Activated CD4-positive, alpha-beta memory T cell treated with anti-CD3 and anti-CD28 coated beads for 36 hours (primary cell): ENCODE measurements at places on chromosomes 12 and 14.

DNA sequence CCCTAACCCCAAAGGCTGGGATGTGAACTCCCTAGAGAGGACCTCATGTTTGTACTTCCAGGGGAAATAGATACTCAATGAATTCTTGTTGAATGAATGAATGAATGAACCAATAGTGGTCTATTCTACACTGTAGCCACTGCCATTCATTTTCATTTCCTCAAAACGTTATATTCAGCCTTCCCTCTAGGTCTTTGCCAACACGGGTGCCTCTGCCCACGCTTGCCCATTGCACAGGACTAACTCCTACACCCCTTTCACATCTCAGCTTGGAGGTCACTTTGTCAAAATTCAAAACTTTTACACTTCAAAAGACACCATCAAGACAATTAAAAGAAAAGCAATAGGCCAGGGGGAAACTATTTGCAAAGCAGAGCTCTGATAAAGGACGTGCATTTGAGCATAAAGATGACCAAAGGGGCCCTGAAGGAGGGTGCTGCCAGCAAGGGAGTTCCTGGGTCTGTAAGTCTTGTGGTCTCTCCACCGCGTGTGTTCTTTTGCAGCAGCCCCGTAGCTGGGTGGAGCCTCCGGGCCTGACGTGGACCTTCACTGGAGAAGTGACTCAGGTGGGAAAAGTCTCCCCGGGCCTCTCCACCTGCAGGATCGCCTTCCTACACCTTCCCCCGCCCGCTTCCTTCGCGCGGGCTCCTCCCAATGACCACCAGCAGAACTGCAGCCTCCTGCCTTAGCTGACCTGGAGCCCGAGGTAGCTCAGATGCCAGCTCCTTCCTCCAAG, 31.5 kb downstream of the TMEM63C start:
- DNase-seq = peak; percentile 61

- DNase-seq = no peak
These were observed 6.6 kb upstream of the KRT7 start for GRCh38 chr12:52226446-52226845.

GRCh38 chr14:37098132-37098531, 74.3 kb downstream of the SLC25A21 start:
- DNase-seq = no peak

GRCh38 chr14:65303899-65304222, 108.7 kb upstream of the FUT8 start:
- no peak for DNase-seq
